ENCODE measurements at places on chromosomes 7 and 10.

- DNase-seq = no peak
Observed at GRCh38 chr10:79981450-79982361, 32.8 kb upstream of the SFTPD start.

- DNase-seq = no peak
Observed at GRCh38 chr10:6361869-6362268, 159.1 kb downstream of the PFKFB3 start.

DNA sequence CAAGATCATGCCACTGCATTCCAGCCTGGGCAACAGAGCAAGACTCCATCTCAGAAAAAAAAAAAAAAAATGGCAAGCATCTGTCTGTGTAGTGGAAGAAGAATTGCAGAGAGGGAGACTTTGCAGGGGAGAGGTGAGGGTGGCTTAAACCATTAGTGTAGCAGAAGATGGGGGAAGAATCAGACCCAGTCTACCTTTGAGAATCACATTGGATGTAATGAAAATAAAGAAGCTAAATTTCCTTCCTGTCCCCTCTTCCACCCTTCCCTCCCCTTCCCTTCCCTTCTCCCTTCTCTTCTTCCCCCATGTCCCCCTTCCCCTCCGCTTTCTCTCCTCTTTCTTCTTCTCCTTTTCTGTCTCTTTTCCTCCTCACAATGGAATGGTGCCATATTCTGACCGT lies 180.8 kb upstream of the SVIL start:
- no peak for DNase-seq

- no peak for DNase-seq
Observed at GRCh38 chr10:73253225-73253555, 746 bp upstream of the MRPS16 start.

- no peak for DNase-seq
Observed at GRCh38 chr10:131250454-131251145, 60.9 kb downstream of the TCERG1L start.

DNA sequence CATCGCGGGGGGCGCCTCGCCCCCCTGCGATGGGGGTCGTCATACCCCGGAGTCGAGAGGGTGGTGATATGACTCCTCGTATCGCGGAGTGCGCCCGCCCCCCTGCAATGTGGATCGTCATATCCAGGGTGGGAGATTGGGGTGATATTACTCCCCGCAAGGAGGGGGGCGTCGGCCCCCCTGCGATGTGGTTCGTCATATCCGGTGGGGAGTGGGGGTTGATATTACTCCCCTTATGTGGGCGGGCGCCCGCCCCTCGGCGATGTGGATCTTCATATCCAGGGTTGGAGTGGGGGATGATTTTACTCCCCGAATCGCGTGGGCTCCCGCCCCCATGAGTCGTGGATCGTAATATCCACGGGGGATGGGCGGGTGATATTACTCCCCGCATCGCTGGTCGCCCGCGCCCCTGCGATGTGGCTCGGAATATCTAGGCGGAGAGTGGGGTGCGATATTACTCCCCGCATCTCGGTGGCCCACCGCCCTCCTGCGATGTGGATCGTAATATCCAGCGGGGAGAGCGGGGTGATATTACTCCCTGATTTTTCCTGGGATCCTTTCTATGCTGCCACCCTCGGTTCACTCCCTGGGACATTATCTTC lies 36.9 kb downstream of the MEIG1 start:
- DNase-seq = no peak
